Hematopoietic multipotent progenitor cell treated with erythropoietin and hydrocortisone succinate and interleukin-3 and kit ligand, for 15 days (in vitro differentiated cells): ENCODE measurements at places on chromosomes 1 and 21.

DNA sequence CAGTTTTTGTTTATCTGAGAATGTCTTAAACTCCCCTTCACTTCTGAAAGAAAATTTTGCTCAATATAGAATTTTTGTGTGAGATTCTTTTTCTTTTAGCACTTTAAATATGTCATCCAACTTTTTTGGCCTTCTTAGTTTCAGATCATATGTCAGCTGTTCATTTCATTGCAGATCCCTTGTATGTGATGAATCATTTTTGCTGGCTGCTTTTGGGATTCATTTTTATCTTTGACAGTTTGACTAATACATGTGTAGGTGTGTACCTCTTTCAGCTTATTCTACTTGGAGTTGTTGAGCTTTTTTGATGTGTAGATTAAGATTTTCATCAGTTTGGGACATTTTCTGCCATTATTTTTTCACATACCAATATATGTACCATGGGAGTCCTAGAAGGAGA is 156.8 kb downstream of the FASLG start:
- no peak for DNase-seq

DNA sequence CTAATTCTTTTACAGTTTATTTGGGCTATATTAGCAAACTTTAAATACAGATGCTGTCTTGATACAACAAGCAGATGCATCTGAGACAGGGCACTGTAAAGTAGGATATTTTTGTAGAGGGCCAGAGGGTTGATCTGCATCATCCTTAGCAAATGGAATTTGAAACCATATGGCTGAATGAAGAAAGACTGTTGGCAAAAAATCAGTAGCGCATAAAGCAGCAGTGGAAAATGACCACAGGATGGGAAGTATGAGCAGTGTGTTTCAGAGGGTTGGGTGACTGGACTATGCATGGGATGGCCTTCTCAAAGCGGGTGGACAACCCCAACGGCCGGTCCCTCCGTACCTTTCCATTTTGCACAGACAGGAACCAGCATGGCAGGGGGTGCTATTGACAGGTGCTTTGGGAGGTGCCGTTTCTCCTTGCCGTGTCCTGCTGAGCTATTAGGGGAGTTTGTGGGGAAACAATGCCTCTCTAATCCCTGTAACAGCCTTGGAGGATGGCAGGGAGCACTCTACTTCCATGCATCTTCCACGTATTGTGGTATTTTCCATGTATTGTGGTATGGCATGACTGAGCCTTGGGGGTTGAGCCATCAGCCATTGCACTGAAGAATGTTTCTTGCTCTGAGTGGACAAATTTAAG is 5.9 kb downstream of the LRRC8B start:
- DNase-seq = no peak

- DNase-seq = no peak
Observed at GRCh38 chr1:65882076-65882475, 89.4 kb downstream of the PDE4B start.

GRCh38 chr1:162042361-162042760 is 18.7 kb upstream of the OLFML2B start:
- no peak for DNase-seq

DNA sequence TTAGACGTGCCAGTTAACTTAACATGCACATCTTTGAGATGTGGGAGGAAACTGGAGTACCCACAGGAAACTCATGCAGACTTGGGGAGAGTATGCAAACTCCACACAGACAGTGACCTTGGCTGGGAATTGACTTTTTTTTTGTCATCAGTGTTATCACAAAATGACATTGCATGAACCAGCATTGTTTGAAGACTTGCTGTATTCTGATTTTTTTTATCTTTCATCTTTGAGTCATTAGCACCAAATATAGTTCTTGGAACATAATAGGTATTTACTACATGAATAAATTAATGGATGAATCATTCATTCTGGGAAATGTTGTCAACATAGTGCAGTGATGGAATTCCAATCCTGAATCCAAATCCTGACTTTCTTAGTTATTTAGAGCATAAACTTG is 77.0 kb downstream of the ATF6 start:
- no peak for DNase-seq
